ENCODE measurements at places on chromosomes 13 and 19. TPM values are rescaled to one million over a fixed set of nuclear protein-coding genes. Genes with fewer than 3 reads are reported as not detected.

GRCh38 chr13:111467111-111467890 is 146.9 kb downstream of the TEX29 start:
- no peak for DNase-seq

DNA sequence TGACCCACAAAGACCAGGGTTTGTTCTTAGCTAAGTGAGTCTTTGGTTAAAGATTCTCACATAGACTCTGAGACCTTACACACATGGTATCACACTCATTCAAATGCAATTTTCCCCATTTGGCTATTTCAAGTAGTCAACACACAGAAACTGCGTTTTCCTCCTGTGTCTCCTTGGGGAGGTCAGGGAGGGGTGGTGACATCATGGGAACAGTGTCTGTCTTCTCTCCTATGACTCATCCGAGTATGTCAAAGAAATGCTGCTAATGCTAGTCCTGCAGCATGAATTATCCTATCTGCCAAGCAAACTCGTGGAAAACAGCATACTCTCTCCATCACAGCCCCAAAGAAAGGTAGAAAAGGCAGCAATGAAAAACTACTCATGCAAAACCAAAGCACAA is 100.2 kb downstream of the ENOX1 start:
- peak; percentile 62 for DNase-seq

The ZNF44 gene
- 4.6 TPM for total RNA-seq

The RAB3A gene
- total RNA-seq: 8.6 TPM

The CRLF1 gene
- total RNA-seq: 71.8 TPM
